Activated naive CD4-positive, alpha-beta T cell treated with anti-CD3 and anti-CD28 coated beads, Interleukin-2, amount 50 U/mL, for 16 hours (primary cell): ENCODE measurements at places on chromosomes 7 and 10.
A peak's percentile ranks its signal among the peaks of the same experiment; 100 is the strongest.

- no peak for DNase-seq
Measured at GRCh38 chr7:154792436-154793055, 210.4 kb downstream of the PAXIP1 start.

GRCh38 chr7:107659666-107660065, 962 bp upstream of the SLC26A4 start:
- peak; percentile 47 for DNase-seq

DNA sequence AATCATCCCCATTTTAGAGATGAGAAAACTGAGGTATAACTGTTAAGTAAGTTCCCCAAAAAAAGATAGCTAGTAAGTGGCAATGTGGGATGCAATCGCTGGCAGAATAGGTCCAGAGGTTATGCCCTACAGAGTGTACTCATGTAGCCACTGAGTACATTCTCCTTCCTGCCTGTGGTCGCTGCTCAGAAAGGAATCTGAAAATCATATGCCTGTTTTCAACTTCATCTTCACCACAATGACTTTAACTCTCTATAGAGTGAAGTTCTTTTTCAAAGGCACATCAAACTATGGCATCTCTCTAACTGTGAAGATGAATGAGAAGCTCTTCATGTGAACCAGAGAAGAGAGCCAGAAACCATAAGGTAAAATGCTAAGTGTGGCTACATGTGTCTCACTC, 162.2 kb upstream of the SLC25A13 start:
- no peak for DNase-seq

DNA sequence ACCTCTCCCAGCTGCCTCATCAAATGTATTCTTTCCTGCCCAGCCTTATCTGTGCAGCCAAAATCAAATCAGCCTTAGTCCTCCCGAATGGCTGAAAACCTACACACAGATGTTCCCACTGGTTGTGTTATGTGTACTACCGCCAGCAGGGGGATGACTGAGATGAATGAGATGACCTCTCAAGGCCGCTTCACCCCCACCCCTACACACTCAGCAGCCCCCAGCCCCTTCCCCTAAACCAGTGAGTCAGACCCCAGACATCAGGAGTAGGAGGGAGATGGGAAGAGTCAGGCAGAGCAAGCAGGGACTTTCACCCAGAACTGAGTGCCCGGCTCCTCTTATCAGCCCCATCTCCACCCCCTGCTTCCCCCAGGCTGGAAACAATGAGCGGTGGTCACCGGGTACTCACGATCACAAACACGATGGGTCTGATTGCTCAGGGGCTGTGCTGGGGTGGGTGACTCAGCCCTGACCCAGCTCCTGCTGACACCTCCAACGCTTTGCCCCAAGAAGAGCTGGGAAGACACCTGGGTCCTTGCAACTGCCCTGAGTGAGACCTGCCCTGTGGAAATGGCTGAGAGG, 6.5 kb upstream of the C10orf105 start:
- DNase-seq: peak; percentile 71

DNA sequence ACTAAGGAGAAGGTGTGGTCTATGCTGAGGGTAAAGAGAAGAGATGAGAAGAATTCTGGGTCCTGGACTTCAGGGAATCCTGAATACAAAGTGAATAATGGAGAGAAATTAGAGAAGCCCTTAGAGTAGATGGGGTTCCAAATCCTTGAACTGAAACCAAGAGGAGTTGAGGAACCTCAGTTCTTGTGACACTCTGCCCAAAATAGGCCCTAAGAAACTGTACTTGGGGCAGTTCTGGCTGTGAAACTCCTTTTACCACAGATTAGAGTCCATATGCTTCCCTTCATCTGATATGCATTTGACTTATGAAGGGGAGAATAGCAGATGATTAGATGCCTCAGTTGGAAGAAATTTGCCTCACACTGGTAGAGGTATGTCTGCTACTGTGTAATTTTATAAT, 19.0 kb downstream of the TES start:
- no peak for DNase-seq

GRCh38 chr7:7970237-7970530, 1.6 kb downstream of the GLCCI1 start:
- no peak for DNase-seq

DNA sequence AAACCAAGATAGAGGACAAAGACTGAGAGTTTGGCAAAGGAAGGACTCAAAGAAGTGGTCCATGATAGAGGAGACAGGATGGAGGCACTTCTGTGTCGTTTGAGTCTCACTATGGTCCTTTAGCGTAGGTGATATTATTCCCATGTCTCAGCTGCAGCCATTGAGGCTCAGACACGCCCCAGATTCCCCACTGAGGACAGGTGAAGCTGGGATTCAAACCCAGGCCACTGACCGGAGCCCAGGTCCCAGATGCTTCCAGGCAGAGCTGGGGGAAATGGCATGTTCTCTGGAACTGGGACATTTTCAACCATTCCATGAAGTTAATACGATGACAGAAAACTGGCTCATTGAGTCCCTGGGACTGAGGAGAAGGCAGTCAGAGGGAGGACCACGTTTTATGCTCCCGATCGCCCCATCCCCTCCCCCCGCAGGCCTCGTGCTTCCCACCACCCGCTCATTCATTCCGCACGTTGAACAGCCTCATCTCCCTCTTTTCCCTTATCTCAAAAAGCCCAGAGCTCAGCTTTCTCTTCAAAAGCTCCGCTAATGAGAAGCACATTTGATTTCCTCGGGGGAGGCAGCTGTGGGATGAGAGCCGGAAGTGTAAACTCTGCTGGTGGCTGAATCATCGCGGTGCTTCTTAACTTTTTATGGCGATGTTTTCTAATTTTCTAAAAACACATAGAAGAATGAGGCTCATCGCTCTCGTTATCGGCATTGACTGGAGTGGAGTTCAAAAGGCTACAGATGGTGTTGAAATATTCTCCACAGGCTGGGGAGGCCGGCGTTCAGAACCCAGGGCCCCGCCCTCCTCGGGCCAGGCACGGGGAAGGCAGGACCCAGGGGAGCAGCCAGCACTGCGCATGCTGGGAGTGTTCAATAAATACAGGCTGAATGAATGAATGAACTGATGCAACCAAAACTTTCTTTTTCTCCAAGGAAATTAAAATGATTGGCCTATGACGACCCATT, 64.0 kb downstream of the OAT start:
- DNase-seq: peak; percentile 52
